ENCODE measurements at places on chromosomes 7 and 10.

DNA sequence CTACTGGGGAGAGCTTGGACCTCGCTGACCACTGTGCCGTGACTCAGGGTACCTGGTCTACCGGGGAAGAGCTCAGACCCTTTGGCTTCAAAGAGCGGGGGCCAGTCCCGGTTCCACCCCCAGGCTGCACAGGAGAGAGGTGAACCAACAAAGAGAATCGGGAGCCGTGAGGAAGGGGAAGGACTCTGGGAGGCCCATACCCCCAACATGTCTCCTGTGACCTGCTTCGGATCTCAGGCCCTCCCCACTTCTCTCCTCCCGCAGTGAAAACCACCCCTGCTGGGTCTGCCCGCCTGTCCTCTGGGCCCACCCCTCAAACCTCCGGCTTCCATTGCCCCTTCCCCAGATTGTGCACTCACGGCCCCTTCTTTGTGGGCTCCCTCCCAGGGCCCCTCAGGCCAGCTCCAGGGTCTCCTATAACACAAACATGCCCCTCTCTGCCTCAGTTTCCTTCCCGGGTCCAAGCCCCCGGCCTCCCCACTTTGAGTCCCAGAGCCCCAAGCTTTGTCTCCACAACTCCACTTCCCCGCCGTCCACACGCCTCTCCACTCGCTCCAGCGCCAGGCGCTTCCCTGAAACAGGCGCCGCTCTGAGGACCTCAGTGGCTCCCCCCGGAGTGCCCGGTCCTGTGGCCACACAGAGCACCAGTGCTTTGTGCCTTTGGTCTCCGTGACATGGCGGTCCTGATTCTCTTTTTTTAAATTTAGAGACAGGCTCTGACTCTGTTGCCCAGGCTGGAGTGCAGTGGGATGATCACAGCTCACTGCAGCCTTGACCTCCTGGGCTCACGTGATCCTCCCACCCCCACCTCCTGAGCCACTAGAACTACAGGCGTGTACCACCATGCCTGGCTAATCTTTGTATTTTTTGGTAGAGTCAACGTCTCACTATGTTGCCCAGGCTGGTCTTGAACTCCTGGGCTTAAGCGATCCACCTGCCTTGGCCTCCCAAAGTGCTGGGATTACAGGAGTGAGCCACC lies 7.5 kb upstream of the INTS1 start:
- no peak for DNase-seq

- no peak for DNase-seq
Observed at GRCh38 chr7:5694221-5694754, 87.2 kb downstream of the RNF216 start.

DNA sequence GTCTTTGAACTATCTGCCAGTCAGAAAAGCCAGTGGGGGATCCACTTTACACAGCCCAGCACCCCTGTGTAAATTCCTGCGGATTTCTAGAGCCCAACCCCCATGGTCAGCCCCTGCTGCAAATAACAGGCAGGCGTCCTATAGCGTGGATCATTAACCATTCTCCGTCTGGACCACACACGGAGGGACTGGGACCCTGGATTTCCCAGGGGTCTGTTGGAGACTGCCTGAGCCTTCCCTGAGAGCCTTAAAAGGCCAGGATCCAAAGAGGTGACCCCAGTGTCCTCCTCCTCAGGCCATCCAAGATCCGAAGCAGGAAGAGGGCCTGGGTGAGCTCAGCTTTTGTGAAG lies 11.2 kb upstream of the GRID1 start:
- no peak for DNase-seq

DNA sequence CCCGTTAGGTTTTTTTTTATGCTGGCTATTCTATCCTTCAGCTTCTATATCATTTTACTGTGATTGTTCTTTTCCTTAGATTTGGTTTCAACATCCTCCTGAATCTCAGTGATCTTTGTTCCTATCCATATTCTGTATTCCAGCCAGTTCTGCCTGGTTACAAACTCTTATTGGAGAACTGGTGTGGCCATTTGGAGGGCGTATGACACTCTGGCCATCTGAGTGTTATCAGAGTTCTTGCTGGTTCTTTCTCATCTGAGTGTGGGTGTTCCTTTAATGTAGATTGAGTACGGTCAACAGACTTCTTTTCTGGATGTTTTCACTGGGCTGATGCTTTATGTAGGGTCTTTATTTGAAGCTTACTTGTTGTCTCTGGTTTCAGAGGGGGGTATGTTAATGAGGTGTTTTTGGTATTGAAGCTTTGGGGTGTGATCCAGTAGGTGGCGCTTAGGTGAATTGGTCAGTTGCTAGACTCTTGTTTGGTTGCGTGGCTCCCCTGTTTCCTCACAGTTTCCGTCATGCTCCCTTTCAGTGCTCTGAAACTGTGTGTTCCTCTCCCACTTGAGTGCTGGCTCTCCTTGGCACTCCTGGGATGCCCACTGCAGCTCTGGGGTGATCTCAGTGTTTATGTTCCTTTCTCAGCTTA lies 80.7 kb downstream of the FANK1 start:
- DNase-seq: no peak

- DNase-seq: no peak
Observed at GRCh38 chr7:12731214-12731656, 43.8 kb downstream of the ARL4A start.

DNA sequence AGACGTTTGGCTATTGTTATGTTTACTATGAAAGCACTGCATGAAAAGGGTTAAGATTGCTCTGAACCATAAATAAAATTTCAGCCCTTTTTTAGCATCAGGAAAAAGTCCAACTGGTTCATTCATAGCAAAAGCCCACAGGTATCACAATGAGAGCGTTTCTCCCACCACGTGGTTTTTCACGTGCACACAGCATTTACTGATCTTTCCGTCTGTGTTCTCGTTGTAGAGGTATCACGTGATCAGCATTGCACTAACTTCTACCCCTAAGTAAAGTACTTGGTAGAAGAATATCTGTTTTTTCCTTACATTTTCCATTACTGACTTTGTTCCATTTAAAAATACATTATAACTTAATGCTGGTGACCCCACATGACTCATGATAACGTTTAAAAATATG lies 17.8 kb upstream of the CCDC3 start:
- no peak for DNase-seq

- DNase-seq: no peak
Observed at GRCh38 chr7:74579800-74580685, 77.5 kb upstream of the GTF2I start.

All from head of caudate nucleus (tissue), 42 donors.